ENCODE measurements at places on chromosomes 13 and 19. TPM values are rescaled to one million over a fixed set of nuclear protein-coding genes. Genes with fewer than 3 reads are reported as not detected.

DNA sequence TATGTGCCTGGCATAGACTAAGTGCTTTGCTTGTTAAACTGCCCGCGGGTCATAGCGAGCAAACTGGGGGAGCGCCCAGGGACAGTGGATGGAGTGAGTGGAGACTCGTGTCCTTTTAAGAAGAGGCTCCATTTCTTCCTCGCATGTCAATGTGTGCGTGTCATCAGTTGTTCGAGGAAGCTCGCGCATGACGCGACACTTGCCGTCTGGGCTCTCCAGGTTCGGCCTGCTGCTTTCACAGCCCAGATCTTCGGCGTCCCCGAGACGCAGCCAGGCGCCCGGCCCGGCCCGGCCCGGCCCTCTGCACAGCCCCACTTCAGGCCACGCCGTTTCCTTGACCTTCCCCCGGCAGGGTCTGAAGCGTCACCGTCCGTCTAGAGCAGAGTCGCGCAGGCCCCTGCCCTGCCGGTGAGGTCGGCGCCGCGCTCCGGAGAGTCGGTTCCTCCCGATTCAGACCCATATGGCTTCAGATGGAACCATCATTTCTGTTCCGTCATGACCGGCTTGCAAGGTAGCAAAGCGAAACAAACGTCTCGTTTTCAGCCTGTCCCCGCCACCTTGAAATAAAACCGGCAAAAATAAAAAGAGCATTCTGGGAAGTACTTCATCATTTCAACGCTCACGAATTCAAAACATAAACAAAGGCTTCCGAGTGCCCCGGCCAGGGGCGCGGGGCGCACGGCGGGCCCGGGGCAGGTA lies 599 bp upstream of the ARHGEF7 start:
- peak overlapping the region; percentile 40 for H3K4me3 ChIP-seq
- H3K4me1 ChIP-seq = no peaks in the 10 kb centered on the region
- peak; percentile 22 for DNase-seq
- no peaks in the 10 kb centered on the region for H3K36me3 ChIP-seq
- H3K27ac ChIP-seq = no peak overlapping the region

DNA sequence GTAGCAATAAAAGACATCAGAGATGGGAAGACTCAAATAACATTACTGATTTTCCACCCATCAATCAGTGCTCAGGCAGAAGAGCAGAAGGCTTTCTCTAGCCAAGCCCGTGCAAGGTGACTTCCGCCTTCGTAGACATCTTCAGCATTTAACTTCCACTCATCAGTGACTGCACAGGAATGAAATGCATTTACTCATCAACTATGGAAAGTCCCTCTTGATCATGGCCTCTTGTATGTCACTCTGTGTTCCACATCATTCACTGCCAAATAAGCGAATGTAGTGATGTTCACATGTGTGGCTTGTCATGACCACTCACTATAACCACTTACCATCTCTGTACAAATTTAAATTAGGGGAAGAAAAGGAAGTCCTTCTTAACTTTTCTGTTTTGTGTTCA lies 49.4 kb downstream of the SACS start:
- no peak for DNase-seq
- H3K4me3 ChIP-seq = no peak overlapping the region
- H3K27me3 ChIP-seq = no peaks in the 10 kb centered on the region
- no peaks in the 10 kb centered on the region for H3K36me3 ChIP-seq
- no peaks in the 10 kb centered on the region for H3K4me1 ChIP-seq

- H3K4me1 ChIP-seq = peaks cover 12% of the 10 kb centered on the region
- H3K36me3 ChIP-seq = no peaks in the 10 kb centered on the region
- H3K27ac ChIP-seq = no peak overlapping the region
- H3K4me3 ChIP-seq = peak overlapping the region; percentile 81
- no peak for DNase-seq
Observed at GRCh38 chr19:39995794-39996193, 1.1 kb upstream of the ZNF546 start.

GRCh38 chr13:37905736-37906135 lies 36.2 kb upstream of the TRPC4 start:
- no peaks in the 10 kb centered on the region for H3K4me1 ChIP-seq
- DNase-seq = no peak
- no peak overlapping the region for H3K4me3 ChIP-seq
- H3K27me3 ChIP-seq = no peaks in the 10 kb centered on the region

Gene FLT1
- polyA plus RNA-seq = 6.9 TPM

Gene SPPL2B
- 112 TPM for polyA plus RNA-seq

Measured in large intestine (tissue), 12 donors.